ENCODE measurements at places on chromosomes 6 and 20. TPM values are rescaled to one million over a fixed set of nuclear protein-coding genes. Genes with fewer than 3 reads are reported as not detected.

DNA sequence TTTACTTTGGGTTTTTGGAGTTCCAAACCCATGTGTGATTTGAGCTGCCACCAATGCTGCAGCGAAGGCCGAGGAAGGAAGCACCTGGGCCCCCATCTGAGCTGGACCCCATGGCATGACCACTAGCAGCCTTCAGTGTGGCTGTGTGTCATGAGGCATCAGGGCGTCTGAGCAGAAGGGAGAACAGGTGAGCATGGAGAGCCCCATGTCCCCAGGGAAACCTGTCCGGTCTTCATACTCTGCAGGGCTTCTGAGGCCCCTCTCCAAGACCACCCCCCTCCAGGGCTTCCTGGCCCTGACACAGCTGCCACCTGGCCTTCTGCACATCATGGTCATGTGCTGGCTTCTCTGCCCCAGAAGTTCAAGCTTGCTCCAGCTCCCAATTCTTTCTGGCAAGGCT is 169.1 kb upstream of the CST7 start:
- DNase-seq = no peak
- peaks cover 7% of the 10 kb centered on the region for H3K27me3 ChIP-seq
- H3K27ac ChIP-seq = no peak overlapping the region
- H3K4me3 ChIP-seq = no peak overlapping the region
- no peaks in the 10 kb centered on the region for H3K36me3 ChIP-seq

GRCh38 chr6:73286752-73287151 is 23.8 kb upstream of the KHDC1 start:
- no peaks in the 10 kb centered on the region for H3K27me3 ChIP-seq
- no peak overlapping the region for H3K4me3 ChIP-seq

DNA sequence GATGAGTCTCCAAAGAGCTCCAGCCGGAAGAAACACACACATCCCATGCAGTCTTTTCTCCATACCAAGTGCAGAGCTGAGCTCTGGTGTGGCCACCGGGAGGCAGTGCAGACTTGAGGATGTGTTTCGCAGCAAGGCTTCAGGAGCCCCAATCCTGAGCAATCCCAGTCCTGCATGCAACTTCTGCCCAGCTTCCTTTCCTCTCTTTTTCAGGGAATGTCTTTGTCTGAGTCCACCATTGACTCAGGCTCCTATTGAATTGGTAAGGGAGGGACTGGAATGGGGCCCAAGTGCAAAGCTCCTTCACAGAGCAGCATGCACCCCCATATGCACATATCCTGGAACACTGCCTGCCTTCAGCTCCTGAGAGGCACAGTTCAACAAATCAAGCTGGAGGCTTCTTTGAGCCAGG is 50.5 kb upstream of the ASIP start:
- peak; percentile 58 for DNase-seq
- H3K27ac ChIP-seq = no peak overlapping the region
- no peaks in the 10 kb centered on the region for H3K27me3 ChIP-seq

DNA sequence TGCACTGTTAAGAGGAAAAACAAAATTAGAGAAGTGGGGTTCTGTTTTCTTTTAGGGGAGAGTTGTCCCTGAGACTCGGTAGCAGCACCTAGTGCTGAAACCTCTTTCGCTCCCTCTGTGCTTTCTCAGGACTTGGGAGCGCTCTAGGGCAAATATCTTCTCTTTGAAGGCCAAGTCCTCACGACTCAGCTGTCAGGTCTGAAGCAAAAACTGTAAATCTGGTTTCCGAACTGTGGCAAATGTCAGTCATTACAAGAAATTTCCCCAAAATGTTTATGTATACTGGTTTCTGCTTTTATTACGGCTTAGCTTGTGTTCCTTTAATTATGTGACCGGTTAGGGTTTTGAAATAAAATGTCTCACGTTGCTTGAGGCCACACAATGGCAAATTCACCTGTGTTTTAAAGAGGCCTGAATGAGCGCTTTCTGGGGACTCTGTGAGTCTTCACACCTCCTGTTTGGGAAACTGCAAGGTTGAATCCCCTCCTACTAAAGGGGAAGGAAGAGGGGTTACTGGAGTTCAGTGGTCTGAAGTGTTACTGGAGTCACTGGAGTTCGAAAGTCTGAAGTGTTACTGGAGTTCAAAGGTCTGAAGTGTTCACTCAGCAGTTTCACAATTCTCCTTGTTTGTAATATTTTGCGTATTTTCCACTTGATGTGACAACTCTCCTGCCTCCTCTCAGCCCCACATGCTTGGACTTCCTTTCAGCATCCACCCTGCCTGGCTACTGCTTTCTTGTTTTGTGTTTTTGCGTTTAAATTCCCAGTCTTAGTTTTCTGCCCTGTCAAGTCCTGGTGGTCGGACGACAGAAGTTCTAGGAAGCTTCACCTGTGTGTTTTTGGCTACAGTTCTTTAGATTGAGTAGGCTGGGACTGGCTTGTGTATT is 1.6 kb downstream of the SMPDL3A start:
- H3K27me3 ChIP-seq = peaks cover 3% of the 10 kb centered on the region
- H3K4me3 ChIP-seq = peak overlapping the region; percentile 91
- DNase-seq = no peak
- H3K4me1 ChIP-seq = peaks cover 40% of the 10 kb centered on the region
- peak overlapping the region; percentile 98 for H3K27ac ChIP-seq
- no peaks in the 10 kb centered on the region for H3K36me3 ChIP-seq

DNA sequence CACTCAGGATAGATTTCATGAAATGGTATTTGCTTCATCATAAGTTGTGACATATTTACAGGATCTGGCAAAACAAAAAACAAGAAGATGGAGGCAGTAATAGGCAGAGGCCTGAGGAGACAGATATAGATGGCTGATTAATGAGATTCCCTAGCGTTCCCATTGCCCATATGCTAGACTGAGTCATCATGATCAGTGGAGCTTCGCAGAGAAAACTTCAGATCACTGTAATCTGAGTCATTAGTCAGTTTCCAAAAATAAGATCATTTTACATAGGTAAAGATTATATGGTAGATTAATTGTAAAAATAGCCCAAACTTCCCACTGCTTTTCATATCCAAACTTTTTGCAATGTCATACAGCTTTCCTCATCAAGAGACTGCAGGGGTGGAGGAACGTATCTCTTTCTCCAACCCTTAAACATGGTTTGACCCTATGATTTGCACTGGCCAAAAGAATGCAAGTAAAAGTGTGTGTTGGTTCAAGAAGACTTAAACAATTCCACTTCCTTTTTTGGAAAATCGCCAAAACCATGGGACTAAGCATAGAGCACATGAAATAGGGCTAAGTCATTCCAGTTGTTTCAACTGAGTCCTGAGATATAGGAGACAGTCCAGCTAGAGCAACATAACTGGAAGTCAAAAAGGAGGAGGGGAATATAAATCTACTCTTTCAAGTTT is 626.0 kb downstream of the RNF144B start:
- no peak overlapping the region for H3K4me3 ChIP-seq
- peaks cover 2% of the 10 kb centered on the region for H3K4me1 ChIP-seq
- H3K27ac ChIP-seq = no peak overlapping the region
- no peak for DNase-seq

- no peak for DNase-seq
- peaks cover 27% of the 10 kb centered on the region for H3K27me3 ChIP-seq
- no peaks in the 10 kb centered on the region for H3K36me3 ChIP-seq
These were observed 80.6 kb upstream of the PROKR2 start for GRCh38 chr20:5397393-5397792.

GRCh38 chr6:107787589-107787960 is 36.5 kb downstream of the SCML4 start:
- H3K4me1 ChIP-seq = no peaks in the 10 kb centered on the region
- no peaks in the 10 kb centered on the region for H3K36me3 ChIP-seq
- no peak overlapping the region for H3K4me3 ChIP-seq
- no peak overlapping the region for H3K27ac ChIP-seq
- peaks cover 5% of the 10 kb centered on the region for H3K27me3 ChIP-seq
- no peak for DNase-seq

The MOG gene
- total RNA-seq = not detected

The BMP7 gene
- total RNA-seq = 35.4 TPM

The FAM83B gene
- total RNA-seq = 17.4 TPM

The BFSP1 gene
- 4.8 TPM for total RNA-seq

Data from progenitor cell of endocrine pancreas (in vitro differentiated cells).